ENCODE measurements at places on chromosomes 7 and 10. TPM values are rescaled to one million over a fixed set of nuclear protein-coding genes. Genes with fewer than 3 reads are reported as not detected.

Gene HSPA12A
- polyA plus RNA-seq: 2.5 TPM

DNA sequence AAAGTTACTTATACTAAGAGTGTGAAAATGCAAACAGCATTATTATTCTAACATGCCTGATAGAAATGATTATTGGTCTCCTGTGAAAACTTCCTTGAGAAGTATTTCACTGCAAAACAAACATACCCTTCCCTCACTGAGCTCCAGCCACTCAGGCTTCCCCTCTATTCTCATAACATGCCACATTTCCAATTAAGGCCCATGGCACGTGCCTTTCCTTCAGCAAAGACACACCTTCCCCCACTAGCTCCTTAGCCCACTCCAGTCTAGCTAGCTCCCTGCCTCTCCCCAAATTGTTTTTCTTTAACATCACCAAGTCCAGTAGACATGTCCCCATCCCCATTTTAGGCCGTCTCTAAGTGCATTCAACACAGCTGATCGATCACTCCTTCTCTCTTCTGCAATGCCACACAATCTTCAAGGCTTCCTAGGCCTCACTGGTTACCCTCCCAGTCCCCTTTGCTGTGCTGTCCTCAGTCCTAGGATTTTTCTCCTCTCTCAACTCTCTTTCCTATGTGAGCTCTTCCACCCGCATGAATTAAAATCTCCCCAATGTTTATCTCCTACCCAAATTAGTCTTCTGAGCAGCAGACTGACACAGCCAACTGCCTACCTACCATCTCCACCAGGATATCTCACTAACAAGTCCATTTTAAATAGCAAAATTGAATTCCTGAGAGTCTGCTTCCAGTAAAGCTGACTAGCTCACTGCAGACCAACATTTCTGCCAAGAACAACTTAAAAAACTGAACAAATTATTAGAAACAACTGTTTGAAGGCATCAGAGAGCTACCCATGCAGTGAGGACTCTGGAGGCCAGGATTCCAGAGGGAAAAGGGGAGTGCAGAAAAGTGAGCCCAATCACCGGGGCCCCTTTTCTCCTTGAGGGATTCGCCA lies 11.9 kb downstream of the CYTH3 start:
- DNase-seq: no peak

GRCh38 chr10:11782793-11783557 lies 40.2 kb upstream of the PROSER2 start:
- DNase-seq: peak; percentile 81

- DNase-seq: no peak
These were observed 4.8 kb downstream of the SLC25A28 start for GRCh38 chr10:99615426-99615825.

DNA sequence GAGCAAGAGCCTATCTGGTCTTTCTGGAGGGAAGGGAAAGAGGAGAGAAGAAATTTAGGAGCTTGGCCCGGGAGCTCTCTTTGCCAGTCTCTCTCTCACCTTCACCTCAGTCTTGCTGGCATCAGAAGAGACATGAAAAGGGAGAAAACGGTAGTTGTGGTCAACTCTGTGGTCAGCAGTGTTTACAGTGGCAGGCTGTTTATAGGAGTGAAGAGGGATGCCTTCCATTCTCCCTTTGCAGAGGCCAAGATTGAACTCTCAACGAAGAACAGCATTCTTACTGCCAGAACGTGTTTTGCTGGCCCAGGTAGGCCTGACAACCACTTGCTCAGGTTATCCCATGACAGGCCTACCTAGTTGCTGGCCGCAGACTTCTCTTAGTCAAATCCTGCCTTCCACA lies 133.3 kb downstream of the CCDC3 start:
- DNase-seq: no peak

Gene AKR1B1
- polyA plus RNA-seq: 51.7 TPM

Gene LDB3
- polyA plus RNA-seq: 1.6 TPM

Gene SPACDR
- polyA plus RNA-seq: 0.54 TPM

- DNase-seq: no peak
These were observed 657.9 kb downstream of the NXPH1 start for GRCh38 chr7:9091282-9091681.

- DNase-seq: peak; percentile 58
These were observed 30.5 kb downstream of the SHTN1 start for GRCh38 chr10:116974456-116975005.

GRCh38 chr7:134313543-134313942 lies 3.2 kb downstream of the SLC35B4 start:
- no peak for DNase-seq

Gene GARIN1A
- 0.35 TPM for polyA plus RNA-seq

DNA sequence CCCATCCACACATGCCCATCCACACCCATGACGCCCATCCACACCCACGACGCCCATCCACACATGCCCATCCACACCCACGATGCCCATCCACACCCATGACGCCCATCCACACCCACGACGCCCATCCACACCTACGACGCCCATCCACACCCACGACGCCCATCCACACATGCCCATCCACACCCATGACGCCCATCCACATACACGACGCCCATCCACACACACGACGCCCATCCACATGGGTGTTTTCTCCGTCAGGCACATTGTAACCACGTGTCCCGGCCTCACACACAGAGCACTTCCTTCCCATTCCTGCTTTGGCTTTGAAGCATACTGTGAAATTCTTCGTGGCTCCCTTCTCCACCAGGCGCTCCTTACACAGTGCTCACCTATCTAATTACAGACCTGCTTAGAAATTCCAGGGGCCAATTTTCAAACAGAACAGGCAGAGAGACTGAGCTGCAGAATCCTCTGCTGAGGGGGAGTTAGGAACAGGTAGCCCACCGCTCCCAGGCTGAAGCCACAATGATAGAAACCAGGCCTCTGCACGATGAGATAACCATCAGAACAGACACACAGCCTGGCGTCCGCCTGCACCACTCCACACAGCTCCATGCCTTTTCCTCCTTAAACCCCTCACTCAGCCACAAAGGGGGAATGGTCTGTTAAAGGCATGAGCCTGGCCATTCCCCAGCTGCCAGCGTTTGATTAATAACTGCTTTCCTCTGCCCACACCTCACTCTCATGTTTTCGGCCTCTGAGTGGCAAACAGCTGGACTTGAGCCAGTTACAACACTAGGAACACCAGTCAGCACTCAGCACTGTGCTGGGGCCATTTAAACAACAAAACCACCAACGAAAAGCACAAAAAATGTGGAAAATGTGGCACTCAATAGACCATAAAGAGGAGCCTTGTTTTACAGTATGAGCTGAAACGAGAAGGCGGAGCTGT lies 501.6 kb downstream of the PTPRN2 start:
- no peak for DNase-seq

Gene ADAMTS14
- 0.47 TPM for polyA plus RNA-seq

- peak; percentile 25 for DNase-seq
These were observed 152.5 kb downstream of the LCOR start for GRCh38 chr10:96984541-96985131.

Gene TBX20
- polyA plus RNA-seq: not detected

DNA sequence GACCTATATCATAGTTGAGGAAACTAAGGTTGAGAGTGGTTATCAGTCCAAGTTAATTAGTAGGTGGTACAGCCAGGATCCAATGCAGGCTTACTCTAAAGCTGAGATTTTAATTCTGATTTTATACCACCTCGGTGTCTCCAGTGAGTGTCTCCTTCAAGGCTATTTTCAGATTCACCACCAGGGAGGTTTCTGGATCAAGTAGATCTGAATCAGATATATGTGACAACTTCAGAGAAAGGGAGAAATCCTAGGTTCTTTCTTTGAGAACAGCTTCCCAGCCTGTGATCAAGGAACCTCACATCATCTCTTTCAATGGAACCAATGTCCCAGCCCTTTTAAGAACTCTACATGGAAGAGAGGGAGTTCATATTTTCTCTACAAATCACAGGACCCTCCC lies 429.2 kb downstream of the SORCS3 start:
- DNase-seq: no peak

Gene EPHA1
- 4.2 TPM for polyA plus RNA-seq

- DNase-seq: no peak
These were observed 79.9 kb upstream of the FOXI2 start for GRCh38 chr10:127657056-127657455.

DNA sequence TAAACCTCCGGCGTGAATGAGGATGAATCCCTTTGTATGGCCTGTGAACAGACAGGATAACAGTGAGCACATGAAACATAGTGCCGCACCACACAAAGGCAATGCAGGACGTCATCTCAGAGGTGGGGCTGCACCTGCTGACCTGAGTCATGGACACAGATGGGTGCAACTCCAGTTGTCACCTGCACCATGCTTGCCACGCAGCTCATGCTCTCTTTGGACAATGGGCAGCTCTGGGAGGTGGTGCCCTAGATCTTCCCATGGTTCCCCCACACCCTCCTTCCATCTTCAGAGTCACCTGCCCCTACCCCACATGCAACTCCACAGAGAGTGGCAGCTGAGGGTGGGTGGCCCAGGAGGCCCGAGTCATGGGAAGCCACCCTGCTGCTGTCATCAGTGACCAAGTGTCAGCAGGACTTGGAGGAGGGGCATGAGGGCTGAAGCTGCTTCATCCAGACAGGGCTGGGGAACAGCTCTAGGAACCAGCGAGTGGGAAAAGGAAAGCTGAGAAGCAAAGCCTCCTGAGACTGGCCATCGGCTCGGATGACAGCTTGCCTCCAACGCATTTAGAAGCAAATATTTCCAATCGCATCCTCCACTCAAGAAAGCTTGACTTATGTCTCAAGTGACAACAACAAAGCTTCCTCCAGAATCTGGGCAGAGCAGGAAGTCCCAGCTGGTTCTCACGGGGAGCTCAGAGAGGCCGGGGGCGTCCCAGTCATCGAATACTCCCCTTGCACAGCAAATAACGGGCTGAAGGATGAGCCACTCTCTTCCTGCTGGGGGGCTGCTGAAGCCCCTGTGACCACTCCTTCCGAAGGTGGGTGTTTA lies 27.1 kb downstream of the VIPR2 start:
- DNase-seq: peak; percentile 20

Gene STEAP1B
- 0.50 TPM for polyA plus RNA-seq

Gene TSPAN13
- polyA plus RNA-seq: 125 TPM

Gene UCN3
- polyA plus RNA-seq: 0.17 TPM

DNA sequence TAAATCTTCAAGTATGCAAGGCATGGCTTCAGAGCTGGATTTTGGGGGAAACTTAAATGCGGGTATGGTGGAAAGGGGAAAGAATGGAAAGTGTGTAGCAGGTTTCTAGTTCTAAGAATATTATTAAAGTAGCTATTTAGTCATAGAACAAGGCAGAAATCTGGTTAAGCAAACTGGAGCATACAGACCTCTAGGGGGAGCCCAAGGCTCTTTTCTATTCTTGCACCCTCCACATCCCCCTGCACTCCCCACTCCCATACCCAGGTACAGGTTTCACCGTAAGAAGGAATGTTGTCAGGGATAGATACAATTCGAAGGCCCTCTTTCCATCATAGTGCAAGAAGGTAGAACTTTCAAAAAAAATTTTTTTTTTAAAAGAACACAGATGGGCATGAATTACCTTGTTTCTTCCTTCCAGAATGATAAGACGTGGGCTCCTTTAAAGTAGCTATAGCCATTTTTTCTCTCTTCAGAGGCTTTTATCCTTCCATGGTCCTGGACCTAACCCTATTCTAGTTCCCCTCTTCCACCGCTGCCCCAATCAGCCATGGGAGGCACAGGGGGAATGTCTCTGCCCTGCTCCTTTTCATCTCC lies 41.5 kb upstream of the SMIM30 start:
- peak; percentile 16 for DNase-seq

Gene NUP42
- 23.2 TPM for polyA plus RNA-seq

DNA sequence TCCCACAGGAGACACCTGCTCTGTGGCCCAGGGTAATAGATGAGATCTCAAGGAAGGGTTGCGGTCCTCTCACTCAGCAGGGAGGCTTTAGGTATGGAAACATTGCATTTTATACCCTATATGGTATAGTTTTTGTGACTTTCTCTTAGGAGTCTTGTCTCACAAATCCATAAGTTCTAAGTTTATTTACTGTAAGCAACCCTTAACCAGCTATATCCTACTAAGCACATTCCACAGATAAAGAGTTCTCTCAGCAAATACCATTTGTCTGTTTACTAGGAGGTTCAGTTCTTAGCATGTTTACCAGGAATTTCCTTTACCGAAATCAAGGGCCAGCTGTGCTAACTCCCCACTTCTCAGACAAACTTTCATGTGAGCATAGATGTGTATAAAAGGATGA lies 66.9 kb downstream of the ANLN start:
- DNase-seq: no peak

- DNase-seq: peak; percentile 75
These were observed 1012.5 kb downstream of the DNAJB9 start for GRCh38 chr7:109582211-109582610.

GRCh38 chr10:79098596-79099015 lies 29.8 kb downstream of the ZMIZ1 start:
- DNase-seq: no peak

GRCh38 chr10:6020826-6021225 lies 41.3 kb downstream of the IL2RA start:
- no peak for DNase-seq

DNA sequence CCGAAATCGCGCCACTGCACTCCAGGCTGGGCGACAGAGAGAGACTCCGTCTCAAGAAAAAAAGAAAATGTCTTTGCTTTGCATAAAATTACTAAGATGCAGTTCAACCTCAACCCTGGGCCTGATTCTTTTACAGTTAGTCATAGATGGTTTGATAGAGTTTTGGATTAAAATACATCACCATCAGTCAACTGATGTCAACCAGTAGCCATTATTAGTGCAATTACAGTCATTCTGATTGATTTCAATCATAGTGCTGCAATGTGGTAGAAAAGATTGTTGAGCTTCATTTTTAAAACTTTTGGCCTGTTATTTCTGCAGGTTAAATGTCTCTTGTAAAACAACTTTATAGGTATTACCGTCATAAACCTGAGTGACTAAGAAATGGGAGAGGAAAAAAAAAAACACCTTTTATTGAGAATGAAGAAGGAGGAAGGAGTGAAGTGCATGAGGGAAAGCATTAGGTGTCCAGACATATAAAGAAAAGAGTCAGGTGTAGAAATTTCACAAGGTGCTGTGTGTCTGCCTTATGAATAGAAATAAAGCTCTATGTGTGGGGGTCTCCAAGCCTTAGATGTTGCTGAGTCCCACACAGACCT lies 150.6 kb downstream of the TRIL start:
- no peak for DNase-seq

Gene VWA2
- polyA plus RNA-seq: 3.0 TPM

GRCh38 chr7:76009672-76010600 lies 15.5 kb upstream of the TMEM120A start:
- no peak for DNase-seq

DNA sequence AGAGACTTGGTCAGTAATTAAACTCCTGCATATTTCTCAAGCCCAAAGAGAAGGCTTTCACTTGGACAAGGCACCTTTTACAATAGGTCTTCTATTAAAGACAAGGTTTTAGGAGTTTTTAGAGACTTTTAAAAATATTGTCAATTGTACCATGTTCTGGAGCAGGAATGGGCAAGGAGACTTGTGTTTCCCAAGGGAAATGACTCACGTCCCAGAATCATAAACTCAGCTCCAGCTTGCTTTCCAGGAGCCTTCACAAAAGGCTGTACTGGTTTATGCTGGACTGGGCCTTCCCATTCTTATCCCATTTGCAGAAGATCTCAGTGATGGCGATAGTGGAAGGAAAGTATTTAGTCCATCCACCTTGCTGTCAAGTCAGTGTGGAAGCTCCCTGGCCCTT lies 7.8 kb upstream of the GLI3 start:
- DNase-seq: no peak

GRCh38 chr7:157056246-157056645 lies 45.8 kb upstream of the MNX1 start:
- no peak for DNase-seq

- peak; percentile 18 for DNase-seq
These were observed 178.5 kb downstream of the NRP1 start for GRCh38 chr10:33155720-33156638.

All from lung (tissue), 17 donors.